GM12891 (cell line): ENCODE measurements at places on chromosomes 6 and 20.

DNA sequence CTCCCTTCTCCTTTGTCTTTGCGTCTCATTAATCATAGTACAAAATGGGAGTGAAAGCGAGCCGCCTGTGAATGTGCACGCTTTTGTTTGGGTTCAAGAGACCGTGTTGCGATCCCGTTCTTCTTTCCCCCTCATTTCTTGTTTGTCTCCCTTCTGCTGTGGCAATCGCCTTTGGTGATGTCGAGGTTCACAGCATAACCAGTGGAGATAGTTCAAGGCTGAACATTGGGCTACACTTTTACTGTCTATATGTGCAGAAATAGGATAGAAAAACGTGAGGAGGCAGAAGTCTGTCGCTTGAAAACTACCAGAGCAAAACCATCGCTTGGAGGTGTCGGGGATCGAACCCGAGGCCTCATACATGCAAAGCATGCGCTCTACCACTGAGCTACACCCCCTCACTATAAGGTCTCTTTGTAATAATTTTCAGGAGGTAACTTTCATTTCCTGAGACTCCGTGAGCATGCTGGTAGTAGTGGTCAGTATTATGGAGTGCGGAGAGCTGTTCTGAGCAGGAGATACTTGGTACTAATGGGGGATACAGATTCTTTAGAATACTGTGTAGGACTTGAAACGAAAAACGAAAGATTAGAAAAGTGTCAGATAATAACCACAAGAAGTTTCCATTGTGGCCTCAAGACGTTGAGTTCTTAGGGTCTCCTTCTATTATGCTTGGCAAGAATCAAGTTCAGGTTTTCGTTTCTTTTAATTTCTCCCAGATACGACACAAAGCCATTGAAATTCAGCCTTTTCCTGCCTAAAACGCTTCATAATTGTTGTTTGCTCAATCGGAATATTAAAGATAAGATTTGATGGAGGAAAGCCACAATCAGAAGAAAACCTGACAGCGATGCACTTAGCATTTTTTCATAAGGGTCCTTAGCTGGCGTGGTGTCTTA is 106.6 kb downstream of the TRIM27 start:
- DNase-seq: peak; percentile 36

- DNase-seq: no peak
Measured at GRCh38 chr6:124164343-124164742, 360.7 kb downstream of the NKAIN2 start.

DNA sequence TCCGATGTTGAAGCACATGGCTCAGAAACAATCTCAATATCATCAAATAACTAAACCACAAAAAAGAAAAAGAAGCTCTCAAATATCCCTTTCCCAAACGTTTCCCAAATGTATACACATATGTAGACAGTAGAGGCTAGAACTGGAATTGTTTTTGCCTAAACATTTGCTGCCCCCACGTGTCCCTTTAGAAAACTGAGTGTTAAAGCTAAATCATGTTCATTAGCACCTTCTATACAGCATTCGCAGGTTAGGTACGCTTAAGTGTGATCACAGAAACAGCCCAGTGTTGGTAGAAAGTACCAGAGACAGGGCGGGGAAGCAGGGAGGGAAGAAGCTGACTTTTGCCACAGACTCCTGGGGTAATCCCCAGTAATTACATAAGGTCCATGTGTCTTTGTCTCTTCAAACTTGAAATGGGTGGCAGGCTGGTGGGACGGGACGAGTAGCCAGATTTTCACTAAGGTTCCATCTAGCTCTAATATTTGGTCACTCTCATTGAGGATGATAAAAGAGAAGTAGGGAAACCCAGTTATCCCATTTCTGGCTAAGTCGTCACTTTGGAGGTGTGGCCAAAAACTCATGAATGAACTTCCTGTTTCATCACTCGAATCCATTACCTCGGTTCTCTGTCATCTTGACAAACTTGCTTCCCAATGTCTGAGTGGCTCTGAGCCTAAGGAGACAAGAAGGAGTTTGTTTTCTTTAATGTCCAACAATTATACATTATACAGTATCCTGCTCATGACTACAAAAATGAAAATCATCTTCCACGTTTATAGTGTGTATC is 15.0 kb upstream of the TFAP2A start:
- DNase-seq: no peak

DNA sequence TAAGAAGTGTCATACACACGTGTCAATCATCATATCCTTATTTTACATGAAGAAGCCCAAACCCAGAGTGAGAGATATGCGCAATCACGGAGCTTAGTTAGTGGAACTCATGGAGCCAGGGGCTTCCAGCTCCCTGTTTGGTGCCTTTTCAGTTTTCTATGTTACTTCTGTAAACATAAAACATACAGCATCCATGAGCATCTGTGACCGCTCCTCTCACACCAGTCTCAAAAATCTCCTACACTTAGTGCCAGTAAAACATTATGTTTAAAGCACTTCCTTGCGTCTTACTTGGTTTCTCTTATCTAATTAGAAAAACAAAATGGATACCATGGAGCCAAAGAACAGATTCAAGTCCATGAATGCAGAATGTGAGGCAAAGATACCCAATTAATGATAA is 240.4 kb downstream of the SLC35F1 start:
- no peak for DNase-seq

DNA sequence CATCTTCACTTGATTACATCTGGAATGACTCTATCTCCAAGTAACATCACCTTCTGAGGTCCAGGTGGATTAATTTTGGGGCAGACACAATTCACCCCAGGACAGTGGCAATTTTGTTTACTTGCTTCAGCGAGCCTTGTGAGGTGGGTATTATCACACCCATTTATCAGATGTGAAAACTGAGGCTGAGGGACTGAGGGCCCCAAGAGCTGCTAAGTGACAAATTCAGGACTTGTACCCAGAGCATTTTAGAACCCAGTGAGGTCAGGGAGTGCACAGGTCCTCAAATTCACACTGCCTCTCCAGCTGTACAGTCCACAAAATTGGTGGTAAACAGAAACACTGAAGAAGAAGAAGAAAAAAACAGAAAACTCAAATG is 125.2 kb upstream of the PMEPA1 start:
- DNase-seq: no peak

DNA sequence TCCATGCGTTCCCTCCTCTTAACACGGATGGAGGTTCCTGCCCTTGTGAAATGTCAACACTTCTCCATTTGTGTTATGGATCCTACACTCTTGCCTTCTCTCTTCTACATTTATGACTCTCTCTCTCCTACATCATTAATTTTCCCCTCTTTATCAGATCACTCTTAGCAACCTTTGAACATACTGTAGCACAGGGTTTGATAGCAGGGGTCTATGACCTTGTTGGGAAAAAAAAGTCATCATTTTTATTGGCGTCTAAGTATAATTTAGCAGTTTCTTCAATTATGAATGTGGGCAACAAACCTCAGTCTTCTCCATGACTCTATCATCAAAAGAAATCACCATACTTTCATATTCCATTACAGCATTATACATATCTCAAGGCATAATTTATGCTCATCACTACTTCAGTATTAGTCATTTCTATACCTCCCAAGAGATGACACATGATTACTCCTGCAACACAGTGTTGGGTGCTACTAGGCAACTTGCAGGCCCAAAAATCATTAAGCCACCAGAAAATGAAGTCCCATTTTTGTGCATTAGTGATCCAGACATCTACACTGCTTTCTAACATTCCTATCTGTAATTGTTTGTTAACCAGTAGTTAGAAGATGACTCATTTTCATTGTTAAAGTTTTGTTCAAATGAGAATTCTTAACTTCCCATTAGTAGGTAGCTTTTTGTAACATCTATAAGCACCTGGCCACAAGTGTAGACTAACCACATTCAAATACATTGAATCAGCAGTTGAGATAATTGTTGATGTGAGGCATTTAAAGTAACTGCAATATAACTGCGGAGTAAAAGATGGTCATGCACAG is 9.5 kb downstream of the CYP39A1 start:
- DNase-seq: no peak

- no peak for DNase-seq
Measured at GRCh38 chr20:20621195-20621594, 91.2 kb downstream of the RALGAPA2 start.

DNA sequence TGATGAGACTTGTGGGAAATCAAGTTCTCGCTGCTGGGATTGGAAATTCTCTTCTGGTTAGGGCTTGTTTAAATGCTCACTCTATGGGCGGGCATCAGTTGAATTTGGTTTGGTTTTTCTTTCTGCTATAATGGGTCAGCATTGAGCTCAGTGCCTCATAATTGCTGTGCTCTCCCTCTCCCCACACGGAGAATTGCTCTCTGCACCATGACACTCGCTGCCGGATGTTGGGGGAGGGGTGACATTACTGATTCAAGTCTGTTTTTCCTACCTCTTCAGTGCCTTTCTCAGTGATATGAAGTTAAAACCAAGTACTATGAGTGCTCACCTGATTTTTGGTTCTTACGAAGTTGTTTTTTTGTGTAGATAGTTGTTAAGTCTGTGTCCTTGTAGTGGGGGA is 599.6 kb downstream of the EPM2A start:
- no peak for DNase-seq

DNA sequence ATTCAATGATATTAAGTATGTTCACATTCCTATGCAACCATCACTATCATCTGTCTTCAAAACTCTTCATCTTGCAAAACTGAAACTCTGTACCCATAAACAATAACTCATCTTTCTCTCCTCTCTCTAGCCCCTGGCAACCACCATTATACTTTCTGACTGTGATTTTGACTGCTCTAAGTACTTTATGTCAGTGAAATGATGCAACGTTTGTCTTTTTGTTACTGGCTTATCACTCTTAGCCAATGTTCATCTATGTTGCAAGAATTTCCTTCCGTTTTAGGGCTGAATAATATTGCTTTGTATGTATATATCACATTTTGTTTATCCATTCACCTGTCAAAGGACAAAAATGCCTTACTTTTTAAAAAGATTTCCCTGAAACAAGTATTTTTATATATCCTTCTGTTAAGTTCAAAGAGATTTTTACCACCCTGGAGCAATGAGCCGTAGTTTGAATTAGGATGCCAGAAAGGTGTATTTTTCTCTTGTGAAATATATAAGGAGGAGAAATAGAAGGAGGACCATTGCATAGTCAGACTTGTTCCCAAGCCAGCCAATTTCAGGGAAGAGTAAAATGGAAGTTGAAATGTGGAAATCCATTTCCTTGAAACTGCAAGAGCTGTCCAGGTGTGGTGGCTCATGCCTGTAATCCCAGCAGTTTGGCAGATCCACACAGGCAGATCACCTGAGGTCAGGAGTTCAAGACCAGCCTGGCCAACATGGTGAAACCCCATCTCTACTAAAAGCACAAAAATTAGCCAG is 4.0 kb upstream of the CGAS start:
- no peak for DNase-seq

DNA sequence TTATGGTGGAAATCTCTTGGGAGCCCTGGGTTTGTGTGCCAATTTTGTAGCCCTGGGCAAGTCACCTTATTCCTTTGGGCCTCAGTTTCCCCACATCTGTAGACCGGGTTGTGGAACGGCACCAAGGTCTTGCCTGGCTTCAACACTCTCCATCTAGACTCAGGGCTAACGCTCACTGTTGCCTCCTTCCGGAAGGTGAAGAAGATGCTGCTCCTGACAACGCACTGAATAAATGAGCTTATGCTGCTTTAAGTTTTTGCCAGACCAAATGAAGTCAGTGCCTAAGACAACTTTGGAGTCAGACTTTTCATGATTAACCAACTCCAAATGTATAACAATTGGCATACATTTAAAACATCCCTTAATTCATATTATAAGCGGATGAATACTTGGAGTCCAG is 53.1 kb downstream of the PSMG4 start:
- DNase-seq: no peak

DNA sequence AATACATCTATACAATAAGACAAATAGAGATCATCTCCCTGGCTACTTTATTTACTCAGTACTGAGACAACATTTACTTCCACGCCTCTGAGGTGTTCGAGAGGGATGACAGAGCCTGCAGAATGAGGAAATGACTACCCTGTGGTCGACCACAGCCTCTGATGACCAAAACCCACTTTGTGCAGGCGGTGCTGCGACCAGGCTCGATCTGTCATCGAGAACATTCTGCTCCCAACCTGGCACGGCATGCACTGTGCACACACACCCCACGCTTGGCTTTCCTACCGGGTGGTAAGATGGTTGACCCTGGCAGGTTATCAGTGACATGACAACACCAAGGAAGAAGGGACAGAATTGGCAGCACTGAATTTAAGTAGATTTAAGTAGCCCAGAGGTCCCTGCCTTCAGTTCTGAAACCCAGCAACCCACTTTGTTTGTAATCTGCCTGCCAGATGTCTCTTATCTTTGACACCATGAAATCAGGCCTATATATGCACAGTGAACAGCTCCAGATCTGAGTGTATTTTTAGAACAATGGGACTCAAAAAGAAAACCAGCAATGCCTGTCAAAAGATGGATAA is 42.6 kb downstream of the TTI1 start:
- DNase-seq: peak; percentile 68

DNA sequence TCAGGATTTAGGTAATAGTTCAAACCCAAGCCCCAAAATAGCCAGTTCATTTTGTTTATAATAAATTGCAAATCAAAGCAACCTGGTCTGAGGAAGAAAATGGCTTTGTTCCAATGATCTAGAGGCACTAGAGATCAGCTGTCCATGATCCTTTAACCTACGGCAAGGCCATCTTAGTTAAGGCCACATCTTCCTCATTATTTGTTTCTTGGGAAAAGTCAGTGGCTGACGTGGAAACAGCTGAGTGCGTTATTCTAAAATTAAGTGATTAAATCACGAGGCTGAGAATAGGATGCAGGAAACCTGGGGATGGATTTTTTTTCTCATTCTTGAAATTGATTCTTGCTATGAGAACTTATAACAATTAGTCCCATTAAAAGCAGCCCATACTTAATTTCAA is 10.1 kb upstream of the TENT5A start:
- DNase-seq: no peak

DNA sequence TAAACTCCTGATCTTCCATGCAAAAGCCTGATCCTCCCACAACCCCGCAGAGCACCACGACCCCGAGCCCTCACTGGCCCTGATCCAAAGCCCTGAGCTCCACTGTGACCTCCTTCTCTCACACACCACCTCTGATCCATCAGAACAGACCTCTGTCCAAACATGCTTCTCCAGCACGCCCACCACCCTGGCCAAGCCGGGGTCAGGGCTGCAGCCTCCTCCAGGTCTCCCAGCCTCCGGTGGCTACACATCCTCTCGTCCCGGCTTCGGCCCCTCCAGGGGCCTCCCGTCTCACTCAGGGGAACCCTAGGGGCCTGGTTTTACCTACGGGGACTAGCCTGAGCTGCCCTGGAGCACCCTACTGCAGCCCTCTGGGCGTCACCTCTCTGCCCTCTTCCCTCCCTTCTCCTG is 49.1 kb downstream of the FOXF2 start:
- DNase-seq: no peak

DNA sequence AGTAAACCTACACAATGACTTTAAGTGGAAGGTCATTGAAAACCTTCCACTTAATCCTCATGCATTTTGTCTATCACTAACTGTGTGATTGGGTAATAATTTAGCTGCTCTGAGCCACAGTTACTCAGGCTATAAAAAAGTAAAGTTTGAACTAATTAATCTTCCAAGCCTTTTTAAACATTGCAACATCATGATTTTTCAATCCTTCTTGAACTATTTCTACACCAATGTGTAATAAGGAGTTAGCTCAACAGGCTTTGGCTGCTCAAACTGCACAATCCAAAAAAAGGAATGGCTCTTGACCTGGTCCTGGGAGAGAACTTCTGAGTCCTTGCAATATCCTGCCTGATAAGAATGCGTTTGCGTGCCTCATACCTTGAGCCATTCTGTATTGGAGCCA is 34.8 kb upstream of the FILIP1 start:
- DNase-seq: no peak

- DNase-seq: no peak
Measured at GRCh38 chr20:10508468-10509251, 73.6 kb downstream of the SLX4IP start.

- no peak for DNase-seq
Measured at GRCh38 chr6:89895276-89895874, 1.1 kb downstream of the GJA10 start.

GRCh38 chr6:18388942-18389341 is 1.8 kb downstream of the RNF144B start:
- no peak for DNase-seq
